SK-N-DZ (cell line): ENCODE measurements at places on chromosomes 11 and 22.
A peak's percentile ranks its signal among the peaks of the same experiment; 100 is the strongest.

DNA sequence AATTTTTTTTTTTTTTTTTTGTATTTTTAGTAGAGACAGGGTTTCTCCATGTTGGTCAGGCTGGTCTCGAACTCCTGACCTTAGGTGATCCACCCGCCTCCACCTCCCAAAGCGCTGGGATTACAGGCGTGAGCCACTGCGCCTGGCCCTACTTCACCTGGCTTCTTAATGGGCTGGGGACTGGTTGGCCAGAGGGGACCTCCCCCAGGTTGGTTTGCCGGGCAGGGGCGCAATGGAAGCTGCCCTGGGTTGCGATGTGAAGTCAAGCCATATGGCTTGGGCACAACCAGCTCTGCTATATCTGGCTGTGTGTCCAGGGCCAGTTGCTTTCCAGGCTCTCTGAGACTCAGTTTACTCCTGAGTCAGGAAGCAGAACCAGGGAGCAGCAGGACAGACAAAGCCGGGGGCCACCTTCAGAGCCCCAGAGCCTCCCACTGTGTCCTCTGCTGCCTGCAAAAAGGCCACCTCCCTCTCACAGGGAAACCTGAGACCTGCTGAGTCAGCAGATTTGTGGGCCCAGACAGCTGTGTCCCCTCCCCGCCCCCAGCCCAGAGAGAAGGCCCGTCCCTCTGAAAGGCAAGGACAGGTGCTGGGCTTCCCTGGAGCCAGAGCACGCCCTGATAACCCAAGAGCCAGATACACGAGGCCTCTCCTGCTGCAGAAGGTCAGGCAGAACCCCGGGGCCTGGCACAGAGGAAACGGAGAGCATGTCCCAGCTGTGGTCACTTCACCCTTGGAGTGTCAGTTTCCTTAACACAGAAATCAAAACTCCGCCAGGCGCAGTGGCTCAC, 29.2 kb upstream of the DAGLA start:
- peak; percentile 45 for DNase-seq

GRCh38 chr11:107549253-107549953, 16.1 kb downstream of the ALKBH8 start:
- DNase-seq: peak; percentile 2

DNA sequence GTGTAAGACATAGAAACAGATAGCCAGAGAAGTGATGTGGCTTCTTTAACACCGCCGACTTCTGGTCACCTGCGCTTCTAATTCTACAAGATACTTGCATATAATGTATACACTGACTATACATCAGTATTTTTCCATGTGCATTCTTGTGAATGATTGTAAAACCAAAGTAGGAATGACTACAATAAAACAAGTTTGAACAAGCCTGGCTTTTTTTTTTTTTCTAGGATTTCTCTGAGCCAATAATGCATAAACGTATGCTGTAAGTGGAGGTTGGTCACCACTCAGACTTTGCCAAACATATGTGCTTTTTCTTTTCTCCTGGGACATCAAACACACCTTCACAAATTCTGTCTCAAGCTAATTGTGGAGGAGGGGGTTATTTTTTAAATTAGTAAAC, 237.8 kb upstream of the KIRREL3 start:
- DNase-seq: no peak

DNA sequence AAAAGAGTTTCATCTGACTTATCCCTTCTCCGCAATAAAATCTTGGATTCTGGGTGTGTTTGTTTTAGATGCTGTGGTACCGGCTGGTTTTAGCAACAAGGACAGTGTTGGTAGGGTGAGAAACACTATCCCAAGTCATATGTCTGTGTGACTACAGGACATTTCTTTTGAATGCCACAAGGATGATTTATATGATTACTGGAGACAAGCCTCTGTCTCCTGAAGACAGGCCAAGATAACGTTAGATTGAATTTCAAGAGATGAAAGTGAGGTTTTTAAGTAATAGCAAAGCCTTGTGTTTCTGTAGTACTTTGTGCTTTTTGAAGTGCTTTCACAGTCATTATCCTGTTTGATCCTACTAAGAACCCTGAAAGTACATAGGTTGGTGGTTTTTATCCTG, 101.6 kb downstream of the COMMD9 start:
- DNase-seq: no peak
